ENCODE measurements at places on chromosomes 16 and 17.

- H3K27me3 ChIP-seq = no peaks in the 10 kb centered on the region
- no peaks in the 10 kb centered on the region for H3K36me3 ChIP-seq
- no peak overlapping the region for H3K4me3 ChIP-seq
Measured at GRCh38 chr16:25052530-25052929, 37.4 kb upstream of the ARHGAP17 start.

GRCh38 chr16:1929578-1930337 lies 11.5 kb upstream of the HS3ST6 start:
- H3K27me3 ChIP-seq = no peaks in the 10 kb centered on the region
- peak; percentile 33 for DNase-seq
- no peaks in the 10 kb centered on the region for H3K36me3 ChIP-seq
- peak overlapping the region; percentile 38 for H3K4me3 ChIP-seq
- H3K4me1 ChIP-seq = peaks cover 6% of the 10 kb centered on the region
- no peak overlapping the region for H3K27ac ChIP-seq

- H3K36me3 ChIP-seq = no peaks in the 10 kb centered on the region
- H3K27ac ChIP-seq = no peak overlapping the region
- peak overlapping the region; percentile 50 for H3K4me3 ChIP-seq
- peak; percentile 50 for DNase-seq
- no peaks in the 10 kb centered on the region for H3K27me3 ChIP-seq
Measured at GRCh38 chr16:72921620-72922019, 126.3 kb downstream of the ZFHX3 start.

GRCh38 chr17:4449736-4450135 lies 16.0 kb downstream of the SPNS3 start:
- H3K4me3 ChIP-seq = no peak overlapping the region
- H3K36me3 ChIP-seq = no peaks in the 10 kb centered on the region
- no peak for DNase-seq
- no peaks in the 10 kb centered on the region for H3K4me1 ChIP-seq
- no peak overlapping the region for H3K27ac ChIP-seq

- peaks cover 2% of the 10 kb centered on the region for H3K27me3 ChIP-seq
- peaks cover 6% of the 10 kb centered on the region for H3K4me1 ChIP-seq
- H3K4me3 ChIP-seq = no peak overlapping the region
- no peak overlapping the region for H3K27ac ChIP-seq
Measured at GRCh38 chr16:29712809-29713208, 33.0 kb downstream of the C16orf54 start.

- peak overlapping the region; percentile 99 for H3K27ac ChIP-seq
- H3K36me3 ChIP-seq = no peaks in the 10 kb centered on the region
- H3K27me3 ChIP-seq = no peaks in the 10 kb centered on the region
- peak overlapping the region; percentile 3 for H3K4me3 ChIP-seq
Measured at GRCh38 chr16:75248142-75248535, 3.3 kb downstream of the BCAR1 start.

DNA sequence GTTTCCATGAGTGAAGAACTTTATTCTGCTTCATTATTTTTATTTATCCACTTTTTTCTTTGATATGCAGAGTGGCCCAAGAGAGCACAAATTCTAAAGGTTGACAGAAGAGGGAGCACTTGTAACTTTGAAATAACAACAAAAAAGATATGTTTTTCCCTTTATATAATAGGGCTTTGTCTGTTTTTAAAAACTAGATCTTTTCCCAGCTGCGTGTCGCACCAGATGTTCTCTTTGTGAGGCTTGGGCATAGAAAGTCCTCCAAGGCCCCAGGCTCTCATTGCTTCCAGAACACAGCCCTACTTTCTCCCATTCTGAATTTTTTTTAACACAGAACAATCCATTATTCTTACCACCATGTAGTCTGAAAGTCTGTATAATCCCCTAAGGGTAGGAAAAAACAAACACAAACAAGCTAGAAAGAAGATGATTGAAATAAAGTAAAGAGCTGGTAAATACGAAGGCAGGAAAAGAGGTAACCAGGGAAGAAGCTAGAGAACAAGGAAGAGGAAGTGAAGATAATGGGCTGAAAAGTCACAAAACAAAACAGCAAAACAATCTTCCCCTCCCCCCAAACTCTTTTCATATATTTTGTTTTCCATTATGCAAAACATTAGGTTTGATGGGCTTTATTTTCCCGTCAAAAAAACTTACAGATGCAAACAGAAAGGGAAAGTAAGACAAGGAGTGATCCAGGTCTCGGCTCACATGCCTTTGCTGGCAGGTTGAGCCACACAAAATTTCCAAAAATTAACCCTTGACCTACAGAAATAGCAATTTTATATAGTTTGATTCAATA lies 160.4 kb downstream of the ABCA8 start:
- H3K27me3 ChIP-seq = no peaks in the 10 kb centered on the region
- H3K4me3 ChIP-seq = no peak overlapping the region
- peak; percentile 16 for DNase-seq
- no peak overlapping the region for H3K27ac ChIP-seq
- H3K36me3 ChIP-seq = no peaks in the 10 kb centered on the region

GRCh38 chr16:86517652-86518258 lies 7.4 kb downstream of the FOXF1 start:
- no peak overlapping the region for H3K4me3 ChIP-seq
- no peak overlapping the region for H3K27ac ChIP-seq
- no peaks in the 10 kb centered on the region for H3K4me1 ChIP-seq
- H3K27me3 ChIP-seq = peaks cover 55% of the 10 kb centered on the region
- H3K36me3 ChIP-seq = no peaks in the 10 kb centered on the region

DNA sequence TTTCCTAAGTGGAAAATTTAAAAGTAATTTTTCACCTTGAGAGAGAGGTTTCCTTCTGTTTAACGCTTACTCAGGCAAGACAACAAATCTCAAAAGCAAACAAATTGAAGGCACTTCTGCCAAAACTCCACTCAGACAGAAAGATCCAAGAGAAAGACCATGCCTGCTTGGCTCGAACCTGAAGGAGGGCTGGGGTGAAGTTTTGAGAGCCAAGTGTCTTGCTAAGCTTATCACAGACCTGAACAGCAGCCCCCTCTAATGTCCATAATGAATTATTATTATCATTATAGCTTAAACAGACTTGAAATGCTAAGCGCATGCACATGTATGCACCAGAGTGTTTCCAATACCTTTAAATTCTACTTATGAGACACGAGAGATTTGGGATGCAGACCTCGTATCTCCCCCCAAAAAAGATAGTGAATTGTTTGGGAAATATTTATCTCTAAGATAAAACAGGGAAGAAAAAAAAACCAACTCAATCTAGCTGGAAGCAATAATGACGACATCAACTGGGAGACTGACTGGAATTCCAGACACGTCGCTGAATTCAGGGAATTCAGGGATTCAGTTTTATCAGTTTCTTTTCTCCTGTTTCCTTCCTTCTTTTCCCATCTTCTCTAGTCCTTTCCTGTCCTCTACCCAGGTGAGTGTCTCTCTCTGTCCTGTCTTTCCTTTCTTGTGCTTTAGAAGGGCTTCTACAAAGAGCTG lies 473.2 kb downstream of the RBFOX1 start:
- no peak overlapping the region for H3K27ac ChIP-seq
- H3K4me3 ChIP-seq = no peak overlapping the region
- no peak for DNase-seq
- H3K27me3 ChIP-seq = no peaks in the 10 kb centered on the region

DNA sequence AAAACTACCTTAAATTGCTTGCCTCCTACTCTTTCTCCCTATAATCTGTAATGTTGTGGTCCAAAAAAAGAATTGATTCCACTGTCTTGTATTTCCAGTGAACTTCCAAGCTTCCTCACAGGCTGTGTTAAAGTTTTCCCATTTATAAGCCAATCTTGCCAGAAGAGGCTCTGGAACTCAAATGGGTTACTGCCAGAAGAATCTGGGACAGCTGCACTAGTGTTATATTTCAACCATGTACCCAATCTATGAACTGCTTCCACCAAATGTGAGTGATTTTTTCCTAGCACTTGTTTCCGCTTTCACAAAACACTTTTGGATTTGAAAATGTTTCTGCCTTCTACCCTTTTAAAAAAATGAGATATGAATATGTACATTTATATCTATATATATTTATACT lies 1.8 kb downstream of the CCDC43 start:
- H3K36me3 ChIP-seq = peaks cover 5% of the 10 kb centered on the region
- DNase-seq = no peak
- no peak overlapping the region for H3K4me3 ChIP-seq
- no peak overlapping the region for H3K27ac ChIP-seq
- H3K27me3 ChIP-seq = no peaks in the 10 kb centered on the region

DNA sequence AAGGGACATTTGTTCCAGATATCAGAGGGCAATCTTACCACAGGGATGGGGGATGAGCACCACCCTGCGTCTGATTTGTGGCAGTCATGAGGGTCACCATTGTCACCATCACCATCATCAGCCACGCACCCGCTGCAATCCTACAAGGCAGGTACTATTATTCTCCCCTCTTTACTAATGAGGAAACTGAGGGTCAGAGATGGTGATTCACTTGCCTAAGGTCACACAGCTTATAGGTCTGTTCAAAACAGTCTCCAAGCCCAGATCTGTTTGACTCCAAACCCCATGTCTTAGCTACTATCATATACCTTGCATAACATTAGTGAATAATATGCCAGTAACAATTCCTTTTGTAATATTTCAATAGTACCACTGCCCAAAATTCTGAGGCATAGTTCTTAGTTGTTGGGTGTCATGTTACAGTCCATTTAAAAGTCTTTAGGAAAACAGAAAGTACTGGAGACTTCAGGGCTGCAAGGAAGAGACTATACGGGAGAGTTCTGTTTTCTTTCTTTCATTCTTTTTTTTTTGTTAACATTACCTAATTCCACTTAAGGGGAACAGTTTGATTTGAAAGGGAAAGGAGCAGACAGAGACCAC lies 166.4 kb downstream of the C16orf95 start:
- no peak overlapping the region for H3K27ac ChIP-seq
- no peaks in the 10 kb centered on the region for H3K27me3 ChIP-seq
- peak; percentile 17 for DNase-seq
- H3K4me3 ChIP-seq = no peak overlapping the region

DNA sequence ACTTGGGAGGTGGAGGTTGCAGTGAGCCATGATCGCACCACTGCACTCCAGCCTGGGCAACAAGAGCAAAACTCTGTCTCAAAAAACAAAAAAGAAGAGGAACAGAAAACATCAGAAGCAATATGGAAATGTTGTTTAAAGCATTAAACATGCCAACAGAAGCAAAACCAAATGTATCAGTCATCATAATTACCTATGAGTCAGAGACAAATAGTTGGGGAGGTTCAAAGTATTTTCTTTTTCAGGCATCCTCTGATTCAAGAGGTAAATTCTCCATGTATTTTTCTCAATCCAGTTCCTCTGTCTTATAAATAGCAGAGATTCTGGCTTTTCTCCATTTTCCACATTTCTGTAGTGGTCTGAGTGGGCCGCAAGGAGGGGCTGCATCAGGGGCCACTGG lies 2.1 kb upstream of the TM4SF5 start:
- DNase-seq = peak; percentile 20
- no peak overlapping the region for H3K4me3 ChIP-seq
- H3K27me3 ChIP-seq = peaks cover 18% of the 10 kb centered on the region
- H3K36me3 ChIP-seq = no peaks in the 10 kb centered on the region

DNA sequence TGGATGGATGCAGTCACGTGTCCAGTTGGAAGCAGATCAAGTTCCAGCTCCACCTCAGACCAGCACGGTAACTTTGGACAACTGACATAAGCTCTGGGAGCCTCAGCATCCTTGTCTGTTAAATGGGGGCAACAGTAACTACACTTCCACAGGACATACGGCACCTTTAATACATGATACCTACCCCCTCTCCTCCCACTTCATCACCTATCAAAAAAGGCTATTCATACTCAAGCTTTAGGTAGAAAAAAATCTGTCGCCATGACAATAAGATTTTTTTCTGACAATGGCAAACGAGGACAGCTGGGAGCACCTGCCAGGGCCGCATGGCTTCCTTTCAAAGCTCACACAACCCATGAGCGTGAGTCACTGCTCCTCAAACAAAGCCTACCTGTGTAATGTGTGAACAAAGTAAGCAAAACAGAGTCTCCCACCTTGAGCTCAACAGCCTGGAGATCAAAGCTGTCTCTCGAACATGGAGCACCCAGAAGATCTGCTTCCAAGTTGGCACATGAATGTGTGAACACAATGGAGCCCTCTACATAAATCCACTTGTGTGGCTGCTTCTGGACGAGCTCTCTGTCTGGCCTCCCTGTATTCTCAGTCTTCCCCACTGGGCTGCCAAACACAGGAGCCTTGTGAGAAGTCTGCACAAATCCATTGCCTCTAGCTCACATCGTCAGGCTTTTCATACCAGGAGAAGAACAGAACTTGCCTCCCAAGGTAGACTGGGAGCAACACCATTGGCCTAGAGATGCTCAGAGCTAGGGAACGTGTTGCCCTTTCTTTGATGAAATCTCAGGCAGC lies 459.7 kb downstream of the SOX9 start:
- no peak overlapping the region for H3K4me3 ChIP-seq
- H3K27ac ChIP-seq = no peak overlapping the region
- peaks cover 16% of the 10 kb centered on the region for H3K4me1 ChIP-seq
- H3K27me3 ChIP-seq = no peaks in the 10 kb centered on the region
- no peaks in the 10 kb centered on the region for H3K36me3 ChIP-seq
- no peak for DNase-seq

DNA sequence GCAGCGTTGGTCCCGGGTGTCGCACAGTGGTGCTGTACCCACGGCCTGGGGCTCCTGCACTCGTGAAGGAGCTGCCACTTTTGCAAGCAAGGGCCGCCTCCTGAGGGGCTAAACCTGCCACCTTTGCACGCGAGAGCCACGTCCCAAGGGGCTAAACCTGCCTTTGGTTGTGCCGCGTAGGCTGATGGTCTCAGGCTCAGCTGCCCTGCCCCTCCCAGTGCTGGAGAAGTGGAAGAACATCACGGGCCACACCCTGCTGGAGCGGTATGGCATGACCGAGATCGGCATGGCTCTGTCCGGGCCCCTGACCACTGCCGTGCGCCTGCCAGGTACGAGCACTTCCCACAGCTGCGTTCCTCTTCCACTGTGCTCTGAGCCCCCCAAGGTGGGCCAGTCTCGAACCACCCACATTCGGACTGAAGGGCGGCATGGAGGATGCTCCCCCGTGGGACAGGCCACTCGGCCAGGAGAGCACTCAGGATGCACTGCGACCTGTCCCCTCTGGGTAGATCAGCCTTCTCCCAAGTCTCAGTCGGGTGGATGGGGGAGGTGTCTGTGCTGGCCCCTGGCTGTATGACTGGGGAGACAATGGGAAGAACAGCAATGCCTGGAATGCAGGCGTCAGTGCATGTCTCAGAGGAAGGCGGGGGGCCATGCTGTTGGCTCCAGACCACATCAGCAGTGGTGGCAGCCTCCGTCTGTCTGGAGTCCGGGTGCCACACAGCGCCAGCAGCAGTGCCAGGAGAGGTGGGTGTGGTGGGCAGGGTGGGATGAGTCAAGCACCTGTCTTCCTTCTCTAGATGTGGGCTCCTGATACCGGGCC lies 20.7 kb downstream of the ACSF3 start:
- peak; percentile 72 for DNase-seq
- H3K27me3 ChIP-seq = no peaks in the 10 kb centered on the region
- H3K4me3 ChIP-seq = no peak overlapping the region
- H3K36me3 ChIP-seq = peaks cover 5% of the 10 kb centered on the region
- peak overlapping the region; percentile 57 for H3K27ac ChIP-seq

- no peaks in the 10 kb centered on the region for H3K36me3 ChIP-seq
- H3K27me3 ChIP-seq = no peaks in the 10 kb centered on the region
- H3K4me3 ChIP-seq = no peak overlapping the region
- no peak for DNase-seq
Measured at GRCh38 chr16:79838496-79839259, 238.1 kb upstream of the MAF start.

All from astrocyte (in vitro differentiated cells and primary cell).